ENCODE measurements at places on chromosomes 1 and 21.

GRCh38 chr1:7808253-7808844 lies 24.3 kb downstream of the PER3 start:
- peak; percentile 43 for DNase-seq

DNA sequence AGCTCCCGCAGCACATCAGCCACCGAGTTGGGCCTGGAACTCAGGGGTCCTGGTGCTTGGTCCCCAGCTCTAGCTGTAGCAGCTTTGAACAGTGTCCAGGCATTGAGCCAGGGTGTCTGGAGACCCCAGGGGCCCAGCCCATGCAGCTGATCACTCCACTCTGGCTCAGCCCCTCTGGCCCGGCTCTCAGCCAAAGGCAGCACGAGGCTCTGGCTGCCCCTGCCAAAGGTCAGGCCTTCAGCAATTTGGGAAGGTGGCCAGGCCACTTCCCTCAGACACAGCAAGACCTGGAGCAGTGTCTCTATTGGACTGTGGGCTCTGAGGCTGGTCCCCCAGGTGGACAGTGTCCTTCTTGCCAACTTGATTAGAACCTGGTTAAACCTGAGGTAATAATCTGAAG lies 34.4 kb upstream of the RNF19B start:
- DNase-seq, result no peak

- DNase-seq, result peak; percentile 26
Measured at GRCh38 chr1:22755641-22756040, 45.0 kb downstream of the EPHB2 start.

GRCh38 chr1:240237305-240237721 lies 145.6 kb downstream of the FMN2 start:
- peak; percentile 80 for DNase-seq

- DNase-seq, result peak; percentile 96
Measured at GRCh38 chr1:64917328-64917861, 49.0 kb downstream of the JAK1 start.

DNA sequence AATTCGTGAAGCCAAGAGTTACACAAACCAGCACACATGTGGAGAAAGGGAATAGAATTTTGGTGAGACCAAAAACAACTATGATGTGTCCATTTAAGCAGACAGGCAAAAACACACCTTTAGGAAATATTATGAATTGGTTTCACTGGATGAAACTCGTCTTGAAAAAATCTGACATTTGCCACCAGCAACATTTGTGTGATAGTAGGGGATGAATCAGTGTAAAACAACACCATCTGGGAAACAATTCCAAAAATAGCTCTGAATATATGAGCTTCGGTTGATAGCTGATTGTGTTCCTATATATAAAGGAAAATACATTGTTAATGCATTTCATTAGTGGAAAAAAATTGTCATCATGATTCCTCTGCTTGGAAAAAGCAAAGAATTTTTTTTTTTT lies 327.8 kb downstream of the PAPPA2 start:
- DNase-seq, result peak; percentile 47
